ENCODE measurements at places on chromosomes 7 and 10. TPM values are rescaled to one million over a fixed set of nuclear protein-coding genes. Genes with fewer than 3 reads are reported as not detected.

- DNase-seq = no peak
These were observed 20.5 kb upstream of the CFAP46 start for GRCh38 chr10:132962623-132963429.

DNA sequence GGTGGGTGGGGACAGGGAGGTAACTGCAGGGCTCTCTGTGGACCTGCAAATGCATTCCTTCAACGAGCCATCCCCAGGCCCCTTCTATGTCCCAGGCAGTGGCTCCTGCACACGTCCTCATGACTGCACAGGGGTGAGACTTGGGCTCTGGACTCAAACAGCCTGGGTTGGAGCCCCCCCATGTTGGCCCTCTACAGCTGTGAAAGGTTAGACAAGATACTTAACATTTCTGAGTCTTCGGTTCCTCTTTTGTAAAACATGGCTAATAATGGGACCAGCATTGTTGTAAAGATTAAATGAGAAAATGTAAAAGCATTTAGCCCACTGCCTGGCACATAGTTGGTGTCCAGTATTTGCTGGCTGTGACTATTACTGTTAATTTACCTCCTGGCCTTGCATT lies 41.8 kb downstream of the CHST3 start:
- no peak for DNase-seq

Gene IL6
- 2.0 TPM for total RNA-seq

- DNase-seq = no peak
These were observed 25.4 kb downstream of the SH3PXD2A start for GRCh38 chr10:103829838-103830465.

Gene NME8
- total RNA-seq = not detected

DNA sequence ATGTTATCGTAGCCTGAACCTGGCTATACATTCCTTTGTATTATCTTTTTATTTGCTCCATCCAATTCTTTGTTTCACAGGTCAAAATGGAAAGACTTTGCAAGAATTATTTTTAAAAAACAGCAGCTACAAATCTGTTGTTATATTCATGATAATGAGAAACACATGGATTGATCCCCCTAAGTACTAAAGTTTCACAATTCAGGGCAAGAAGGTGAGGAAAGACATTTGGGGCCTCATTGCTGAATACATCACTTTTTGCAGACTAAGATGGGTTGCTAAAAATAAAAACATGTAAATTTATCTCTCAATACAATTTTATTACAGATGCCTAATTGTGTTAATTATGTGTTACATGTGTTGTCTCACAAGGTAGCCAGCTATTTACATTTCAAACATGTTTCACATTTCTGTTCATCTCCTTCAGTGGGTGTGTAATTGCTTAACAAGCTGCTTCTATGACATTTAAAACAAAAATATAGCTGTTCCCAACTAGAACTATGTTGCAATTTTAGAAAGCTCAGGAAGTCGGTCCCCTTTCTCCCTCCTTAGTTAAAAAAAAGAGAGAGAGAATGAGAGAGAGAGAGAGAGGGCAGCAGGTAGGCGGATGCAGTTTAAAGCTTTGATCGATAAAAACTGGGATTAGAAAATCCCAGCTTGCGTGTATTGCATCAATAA lies 606.3 kb upstream of the FZD8 start:
- DNase-seq = no peak

GRCh38 chr10:123948030-123948823 lies 56.6 kb upstream of the CPXM2 start:
- DNase-seq = no peak

Gene LRRD1
- total RNA-seq = not detected

Gene ZNF786
- 11.6 TPM for total RNA-seq

DNA sequence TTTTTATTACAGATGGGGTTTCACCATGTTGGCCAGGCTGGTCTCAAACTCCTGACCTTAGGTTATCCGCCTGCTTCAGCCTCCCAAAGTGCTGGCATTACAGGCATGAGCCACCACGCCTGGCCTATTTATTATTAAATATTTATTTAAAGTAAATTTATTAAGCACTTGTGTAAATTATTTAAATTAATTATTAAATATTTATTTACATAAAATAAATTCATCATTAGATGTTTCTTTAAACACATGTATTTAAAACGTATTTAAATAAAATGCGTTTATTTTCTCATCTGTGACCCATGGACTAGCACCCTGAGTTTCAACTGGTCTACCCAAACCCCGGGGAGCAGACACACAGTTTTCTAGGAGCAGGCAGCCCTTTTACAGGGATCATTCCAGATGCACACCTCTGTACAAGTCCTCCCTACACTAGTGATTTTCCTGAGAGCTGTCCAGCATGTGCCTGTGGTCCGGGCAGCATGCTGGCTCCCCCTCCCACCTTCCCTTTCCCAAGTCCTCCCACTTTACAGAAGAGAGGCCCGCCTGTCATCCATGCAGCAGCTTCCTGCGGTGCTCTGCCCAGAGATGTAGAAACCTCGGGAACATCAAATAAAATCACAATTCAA lies 89.2 kb upstream of the ATP6V0A4 start:
- no peak for DNase-seq

Gene ZC3HAV1L
- 14.2 TPM for total RNA-seq

DNA sequence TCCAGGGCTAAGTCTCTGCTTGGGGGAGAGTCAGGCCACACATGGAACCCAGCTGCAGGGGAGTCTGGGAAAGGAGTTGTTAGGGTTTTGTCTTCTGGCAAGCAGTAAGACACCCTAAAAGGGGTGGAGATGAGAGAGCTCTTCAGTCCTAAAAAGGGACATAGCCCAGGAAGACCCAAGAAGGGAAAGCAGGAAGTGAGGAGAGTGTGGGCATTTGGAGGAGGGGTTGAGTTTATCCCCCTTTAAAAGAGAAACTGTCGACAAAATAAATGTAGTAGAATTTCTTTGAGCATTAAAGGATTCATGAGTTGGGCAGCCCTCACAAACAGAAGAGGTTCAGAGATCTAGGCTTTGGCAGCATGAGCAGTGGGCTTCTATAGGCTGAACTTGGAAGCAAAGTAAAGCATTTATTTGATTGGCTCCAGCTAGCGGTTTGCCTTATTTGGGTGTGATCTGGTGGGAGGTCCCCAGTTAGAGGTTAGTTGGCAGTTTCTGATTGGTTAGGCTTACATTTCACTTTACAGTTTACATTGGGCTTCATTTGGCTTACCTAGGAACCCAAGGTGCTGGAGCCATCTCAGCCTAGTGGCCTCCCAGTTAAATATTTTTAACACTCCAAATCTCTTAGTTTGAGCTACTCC lies 246.7 kb downstream of the CAMK1D start:
- DNase-seq = no peak

Gene SPOCK2
- total RNA-seq = 0.41 TPM

Gene LRRTM3
- total RNA-seq = not detected

Gene SPDYE16
- not detected for total RNA-seq

Data from Caki2 (cell line).